ENCODE measurements at places on chromosomes 12 and 14.

- no peak for DNase-seq
Observed at GRCh38 chr12:110367181-110367864, 36.2 kb downstream of the ANAPC7 start.

DNA sequence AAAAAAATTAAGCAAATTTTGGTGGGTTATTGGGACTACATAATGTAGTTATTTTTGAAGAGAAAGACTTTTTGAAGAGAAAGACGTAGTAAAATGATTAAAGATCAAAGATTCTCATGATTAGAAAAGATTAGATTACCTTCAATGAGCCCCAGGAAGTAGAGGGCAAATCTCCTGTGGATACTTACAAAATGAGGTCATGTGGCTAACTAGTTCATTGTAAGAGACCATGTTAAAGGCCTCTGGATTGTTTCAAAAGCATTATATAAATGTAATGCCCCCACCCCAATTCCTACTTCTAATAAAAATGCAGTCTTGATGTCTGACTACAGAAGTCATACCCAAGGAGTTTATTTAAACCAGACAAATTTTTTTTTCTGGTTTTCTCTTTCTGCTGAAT lies 93.3 kb downstream of the ERGIC2 start:
- no peak for DNase-seq

- no peak for DNase-seq
Observed at GRCh38 chr12:130372936-130373335, 35.2 kb downstream of the PIWIL1 start.

GRCh38 chr12:80192087-80192486 lies 92.8 kb downstream of the OTOGL start:
- no peak for DNase-seq

DNA sequence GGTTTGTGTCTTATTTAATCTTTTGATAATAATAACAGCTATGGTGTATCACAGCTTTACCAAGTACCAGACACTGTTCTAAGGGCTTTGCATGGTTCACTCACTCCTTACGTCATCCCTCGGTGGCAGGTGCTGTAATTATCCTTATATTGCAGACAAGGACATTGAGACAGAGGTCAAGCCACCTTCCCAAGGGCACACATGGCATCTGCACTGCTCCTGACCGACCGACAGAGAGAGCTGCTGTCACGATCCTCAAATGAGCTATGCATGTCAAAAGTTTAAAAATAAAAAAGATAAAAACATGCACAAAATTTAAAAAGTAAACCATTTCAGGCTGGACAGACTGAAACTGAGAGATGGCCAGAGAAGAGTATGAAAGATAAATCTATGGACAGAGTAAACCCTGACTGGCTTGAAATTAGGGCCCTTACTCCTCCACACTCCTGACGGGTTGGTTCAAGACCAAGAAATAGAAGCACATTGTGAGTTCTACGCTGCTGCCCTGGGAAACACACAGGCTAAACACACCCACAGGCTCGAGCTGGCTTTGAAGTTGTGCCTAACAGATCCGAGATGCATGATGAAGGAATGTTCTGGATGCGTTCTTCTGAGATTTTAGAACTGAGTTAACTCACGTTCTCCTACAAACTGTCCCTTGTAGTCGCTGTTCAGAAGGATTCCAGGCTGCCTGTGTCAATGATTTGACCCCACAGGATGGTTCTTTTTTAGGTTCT lies 268.7 kb downstream of the ZFP36L1 start:
- DNase-seq: no peak

DNA sequence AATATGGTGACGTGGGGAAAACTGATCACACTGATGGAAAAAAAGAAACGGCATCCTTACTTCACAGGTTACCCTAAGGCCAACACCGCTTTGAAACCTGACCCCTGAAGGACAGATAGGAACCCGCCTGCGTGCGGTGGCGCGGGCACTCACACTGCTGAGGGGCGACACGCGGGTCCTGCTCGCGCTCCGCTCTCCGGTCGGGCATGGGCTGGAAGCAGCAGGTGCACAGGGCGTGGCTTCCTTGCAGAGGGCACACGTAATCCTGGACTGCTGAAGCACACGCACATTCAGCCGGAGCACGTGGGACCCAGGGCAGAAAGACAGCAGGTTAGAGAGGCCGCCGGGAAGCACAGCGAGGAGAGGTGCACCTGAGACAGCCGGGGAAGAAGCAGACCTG lies 22.8 kb upstream of the GOLGA3 start:
- no peak for DNase-seq

DNA sequence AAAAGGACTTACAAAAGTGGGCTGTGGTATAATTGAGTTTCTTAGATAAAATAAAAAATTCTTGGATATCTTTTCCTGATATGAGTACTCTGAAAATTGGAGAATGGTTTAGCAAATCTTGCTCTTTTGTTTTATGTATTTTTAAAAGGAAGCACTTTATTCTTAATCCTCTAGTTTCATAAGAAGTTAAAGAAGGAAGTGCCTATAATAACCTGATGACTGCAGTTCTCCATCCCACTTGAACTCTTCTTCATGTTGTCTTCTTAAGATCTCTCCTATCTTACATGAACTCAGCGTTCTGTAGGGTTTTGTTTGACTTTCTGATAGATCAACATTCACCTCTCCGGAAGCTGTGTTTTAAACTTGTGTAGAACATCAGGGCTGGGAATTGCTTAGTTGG lies 271.0 kb downstream of the ERC1 start:
- DNase-seq: no peak

DNA sequence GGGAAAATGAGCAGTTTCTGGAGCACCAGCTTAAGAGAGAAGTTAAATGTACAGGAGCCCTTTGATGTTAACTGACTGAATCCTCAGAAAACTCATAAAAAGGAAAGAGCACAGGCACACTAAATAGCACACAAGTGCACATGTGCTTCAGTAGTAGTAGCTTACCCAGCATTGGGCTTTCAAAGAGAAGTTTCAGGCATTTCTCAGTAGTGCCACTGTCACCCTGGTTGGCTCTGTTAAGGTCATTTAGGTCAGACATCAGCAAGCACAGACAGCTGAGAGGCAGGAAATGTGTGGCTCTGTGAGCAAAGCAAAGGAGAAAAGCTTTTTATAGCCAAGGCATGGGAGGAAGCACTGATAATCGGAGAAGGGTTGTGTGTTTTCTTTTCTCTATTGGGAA lies 96.3 kb upstream of the HIF1A start:
- no peak for DNase-seq

DNA sequence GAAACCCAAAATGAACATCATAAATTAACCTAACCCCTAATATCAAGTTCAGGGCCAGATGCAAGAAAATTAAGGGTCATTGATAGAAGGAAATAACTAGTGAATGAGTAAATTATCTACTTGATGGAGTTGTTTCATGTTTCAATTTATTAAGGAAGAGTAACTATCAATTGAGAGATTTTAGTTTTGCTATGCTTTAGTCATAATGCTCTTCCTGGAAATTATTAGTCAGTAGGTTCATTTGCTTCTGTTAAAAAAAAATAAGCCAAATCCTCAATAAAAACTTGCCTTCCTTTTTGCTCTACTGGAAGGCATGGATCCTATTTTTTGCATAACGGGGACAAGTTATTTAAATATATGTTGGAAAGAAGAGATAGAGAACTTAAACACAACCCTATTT lies 59.0 kb upstream of the HIF1A start:
- DNase-seq: no peak
